AG04449 (cell line): ENCODE measurements at places on chromosomes 11 and 22.

- no peak for DNase-seq
These were observed 94.0 kb upstream of the RASSF10 start for GRCh38 chr11:12915093-12915492.

GRCh38 chr22:35430897-35431322 is 31.0 kb downstream of the MCM5 start:
- DNase-seq: peak; percentile 68

DNA sequence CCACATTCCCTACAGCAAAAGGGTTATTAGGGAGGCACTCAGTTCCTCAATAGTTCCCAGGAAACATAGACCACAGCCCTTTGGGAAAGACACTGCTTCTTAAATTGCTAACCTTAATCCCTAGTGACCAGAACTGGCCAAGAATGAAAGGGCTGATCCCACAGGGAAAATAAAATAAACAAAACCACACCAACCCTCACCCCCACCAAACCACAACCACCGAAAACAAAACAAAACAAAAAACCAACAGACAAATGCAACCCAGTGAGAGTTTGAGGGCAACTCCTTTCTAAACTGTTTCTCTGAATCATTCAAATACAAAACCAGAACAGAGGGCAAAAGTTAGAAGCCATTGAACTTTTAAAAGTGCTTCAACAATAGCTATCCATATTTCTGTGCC is 57.2 kb downstream of the NAV2 start:
- DNase-seq: no peak

GRCh38 chr11:44840521-44841251 is 110.0 kb downstream of the TP53I11 start:
- DNase-seq: no peak

- no peak for DNase-seq
These were observed 745.0 kb downstream of the NTM start for GRCh38 chr11:132115454-132115853.

DNA sequence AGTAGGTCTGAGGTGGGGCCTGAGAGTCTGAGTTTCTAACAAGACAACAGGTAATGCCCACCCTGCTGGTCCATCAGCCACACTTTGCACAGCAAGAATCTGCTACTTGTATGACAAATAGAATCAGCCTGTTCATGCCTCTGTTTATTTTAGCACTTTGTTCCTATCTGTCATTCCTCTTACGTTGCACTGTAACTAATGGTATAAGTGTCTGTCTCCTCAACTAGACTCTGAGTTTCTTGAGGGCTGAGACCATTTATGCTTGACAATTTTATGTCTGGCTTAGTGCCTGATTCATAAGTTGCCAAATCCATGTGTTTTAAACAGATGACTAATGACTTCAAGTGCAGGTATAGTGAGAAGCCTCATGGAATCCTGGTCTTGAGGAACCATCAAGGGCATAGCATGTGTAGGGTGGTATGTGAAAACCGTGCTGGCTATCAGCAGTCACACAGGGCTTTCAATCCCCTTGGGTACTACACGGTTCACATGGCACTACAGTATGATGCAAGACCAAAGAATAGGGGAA is 209.7 kb downstream of the C11orf91 start:
- DNase-seq: no peak

DNA sequence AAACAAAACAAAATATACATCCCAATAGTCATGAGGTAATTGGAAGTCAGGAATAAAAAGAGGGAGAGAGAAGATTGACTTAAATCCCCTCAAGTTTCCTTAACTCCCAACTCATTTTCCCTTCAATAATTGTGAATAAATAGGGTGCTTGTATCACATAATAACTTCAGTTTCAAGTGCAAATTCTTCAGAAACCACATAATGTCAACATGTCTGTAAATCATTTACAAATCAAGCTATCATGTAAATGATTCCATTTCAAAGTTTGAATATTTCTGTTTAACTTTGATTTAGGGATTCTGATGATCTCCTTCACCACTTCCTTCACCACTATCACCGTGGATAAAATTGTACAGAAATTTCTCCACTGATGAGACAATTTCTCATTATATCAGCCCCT is 23.2 kb downstream of the CASP5 start:
- no peak for DNase-seq

DNA sequence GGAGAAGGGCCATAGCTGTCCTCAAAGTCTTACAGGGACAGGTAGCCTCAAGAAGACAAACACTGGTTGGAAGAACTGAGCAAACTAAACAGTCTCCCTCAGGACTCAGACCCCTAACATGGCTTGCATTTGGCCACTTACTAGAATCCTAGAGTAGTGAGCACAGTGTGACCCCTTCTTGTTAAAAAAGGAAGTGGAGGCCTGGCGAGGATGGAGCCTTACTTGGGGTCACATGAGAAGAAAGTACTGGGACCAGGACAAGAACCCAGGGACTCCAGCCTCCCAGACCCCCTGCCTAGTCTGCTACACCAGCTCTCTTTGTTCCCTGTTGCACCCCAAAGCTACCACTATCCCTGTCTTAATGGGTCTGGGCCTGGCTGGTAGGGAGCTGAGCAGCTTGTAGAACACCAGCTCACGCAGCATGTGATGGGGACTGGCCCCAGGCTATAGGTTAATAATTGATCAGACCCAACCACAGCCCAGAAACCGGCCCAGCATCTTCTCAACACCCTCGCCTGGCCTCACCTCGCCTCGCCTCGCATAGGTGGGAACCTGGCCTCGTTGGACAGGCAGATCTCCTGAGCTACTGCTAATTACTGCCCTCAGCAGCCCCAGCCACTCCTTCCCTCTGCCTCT is 17.6 kb downstream of the DGAT2 start:
- no peak for DNase-seq

- no peak for DNase-seq
These were observed 21.3 kb downstream of the STX3 start for GRCh38 chr11:59776210-59777066.

GRCh38 chr22:19753090-19753842 is 7.3 kb upstream of the TBX1 start:
- no peak for DNase-seq

- no peak for DNase-seq
These were observed 84.6 kb downstream of the MYEOV start for GRCh38 chr11:69378303-69379141.

- no peak for DNase-seq
These were observed 1329.3 kb downstream of the TBC1D22A start for GRCh38 chr22:48091656-48092223.

GRCh38 chr11:126311401-126312291 is 7.8 kb downstream of the DCPS start:
- no peak for DNase-seq

GRCh38 chr22:27218012-27218920 is 560.9 kb downstream of the MIAT start:
- DNase-seq: no peak

DNA sequence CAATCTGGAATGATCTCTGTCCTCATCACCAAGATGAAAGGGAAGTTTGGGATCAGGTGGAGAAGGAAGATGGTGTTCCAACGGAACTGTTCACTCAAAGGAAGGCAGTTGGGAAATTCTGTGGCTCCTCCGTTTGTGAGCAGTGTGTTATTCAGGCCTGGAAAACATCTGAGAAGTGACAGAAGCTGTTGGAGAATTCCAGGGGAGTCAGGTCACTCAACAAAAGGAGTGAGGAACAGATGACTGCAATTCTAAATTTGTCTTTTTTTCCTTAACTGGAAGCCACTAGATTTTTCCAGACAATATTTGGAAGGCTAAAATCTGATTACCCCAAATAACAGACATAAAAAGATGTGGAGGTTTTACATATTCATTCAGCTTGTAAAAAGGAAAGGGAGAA is 107.8 kb downstream of the CD44 start:
- DNase-seq: no peak

DNA sequence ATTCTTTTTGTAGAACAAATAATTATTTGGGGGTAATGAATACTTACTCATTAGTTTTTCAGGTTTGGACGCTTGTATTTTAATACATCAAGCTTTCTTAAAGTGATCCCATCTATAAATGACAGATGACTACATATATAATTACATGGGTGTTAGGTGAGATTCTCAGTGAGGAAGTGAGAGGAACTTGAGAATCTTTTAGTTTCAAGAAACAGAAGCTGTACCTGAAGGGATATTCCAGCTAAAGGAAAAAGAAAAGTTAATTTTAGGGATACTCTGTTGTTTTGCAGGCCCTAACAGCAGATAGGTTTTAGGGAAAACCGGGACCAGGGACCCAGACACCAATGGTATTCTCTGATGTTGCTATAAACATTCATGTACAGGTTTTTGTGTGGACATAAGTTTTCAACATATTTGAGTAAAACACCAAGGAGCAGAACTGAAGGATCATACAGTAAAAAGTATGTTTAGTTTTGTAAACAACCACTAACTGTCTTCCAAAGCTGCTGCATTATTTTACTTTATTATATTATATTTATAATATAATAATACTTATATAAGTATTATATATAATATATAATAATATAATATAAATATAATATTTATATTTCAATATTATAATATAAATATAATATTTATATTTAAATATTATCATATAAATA is 24.1 kb upstream of the PHOX2A start:
- DNase-seq: no peak

DNA sequence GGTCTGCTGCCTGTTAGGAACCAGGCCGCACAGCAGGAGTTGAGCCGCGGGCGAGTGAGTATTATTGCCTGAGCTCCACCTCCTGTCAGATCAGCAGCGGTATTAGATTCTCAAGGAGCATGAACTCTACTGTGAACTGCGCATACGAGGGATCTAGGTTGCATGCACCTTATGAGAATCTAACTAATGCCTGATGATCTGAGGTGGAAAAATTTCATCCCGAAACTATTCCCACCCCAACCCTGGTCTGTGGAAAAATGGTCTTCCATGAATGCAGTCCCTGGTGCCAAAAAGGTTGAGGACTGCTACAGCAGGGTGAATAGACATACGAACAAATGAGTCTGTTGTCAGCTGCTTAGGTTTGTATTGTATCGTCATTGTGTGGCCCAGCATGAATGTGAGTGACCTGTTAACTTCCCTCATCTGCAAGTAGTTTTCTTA is 29.8 kb downstream of the RNF141 start:
- DNase-seq: no peak
